ENCODE measurements at places on chromosomes 13 and 19. TPM values are rescaled to one million over a fixed set of nuclear protein-coding genes. Genes with fewer than 3 reads are reported as not detected.

IGLON5 gene
- under 0.01 TPM for total RNA-seq

ZNF784 gene
- total RNA-seq, result 4.7 TPM

ZNF91 gene
- 34.5 TPM for total RNA-seq

BRME1 gene
- 0.65 TPM for total RNA-seq

DCLK1 gene
- total RNA-seq, result 2.2 TPM

TMC4 gene
- total RNA-seq, result not detected

KRTDAP gene
- not detected for total RNA-seq

ZNF528 gene
- total RNA-seq, result 34.5 TPM
